ENCODE measurements at places on chromosomes 11 and 22. TPM values are rescaled to one million over a fixed set of nuclear protein-coding genes. Genes with fewer than 3 reads are reported as not detected.

OR4A16 gene
- not detected for polyA plus RNA-seq

PNPLA5 gene
- polyA plus RNA-seq, result not detected

FAT3 gene
- polyA plus RNA-seq, result 2.3 TPM

CTSF gene
- polyA plus RNA-seq, result 41.0 TPM

TBX1 gene
- polyA plus RNA-seq, result 6.7 TPM

CD248 gene
- 208 TPM for polyA plus RNA-seq

SLC7A4 gene
- polyA plus RNA-seq, result 2.1 TPM

ZNF215 gene
- 0.48 TPM for polyA plus RNA-seq

ASCL3 gene
- polyA plus RNA-seq, result not detected

LRRC55 gene
- polyA plus RNA-seq, result 1.1 TPM

CABP4 gene
- 0.79 TPM for polyA plus RNA-seq

NRXN2 gene
- 20.9 TPM for polyA plus RNA-seq

CDHR5 gene
- 2.3 TPM for polyA plus RNA-seq

CADM1 gene
- polyA plus RNA-seq, result 27.6 TPM

BCO2 gene
- 3.4 TPM for polyA plus RNA-seq

MMP13 gene
- not detected for polyA plus RNA-seq

CASP5 gene
- 0.32 TPM for polyA plus RNA-seq

BACE1 gene
- not detected for polyA plus RNA-seq

TUBA8 gene
- 24.4 TPM for polyA plus RNA-seq

TIMP3 gene
- 129 TPM for polyA plus RNA-seq

SLC22A8 gene
- polyA plus RNA-seq, result not detected

OR56A5 gene
- not detected for polyA plus RNA-seq
